ENCODE measurements at places on chromosomes 11 and 22. TPM values are rescaled to one million over a fixed set of nuclear protein-coding genes. Genes with fewer than 3 reads are reported as not detected.

PRR33 gene
- not detected for total RNA-seq

PRRG4 gene
- 14.2 TPM for total RNA-seq

LIMK2 gene
- total RNA-seq: 87.6 TPM

HTR3B gene
- total RNA-seq: not detected

AMPD3 gene
- 11.2 TPM for total RNA-seq

IL18 gene
- total RNA-seq: 35.8 TPM

Data from left lung (tissue), 14 donors.